ENCODE measurements at places on chromosomes 13 and 19. TPM values are rescaled to one million over a fixed set of nuclear protein-coding genes. Genes with fewer than 3 reads are reported as not detected.

GRCh38 chr13:47859165-47859564 lies 141.9 kb downstream of the SUCLA2 start:
- H3K4me1 ChIP-seq = no peaks in the 10 kb centered on the region
- no peak overlapping the region for H3K4me3 ChIP-seq
- DNase-seq = no peak
- no peaks in the 10 kb centered on the region for H3K36me3 ChIP-seq
- no peak overlapping the region for H3K27ac ChIP-seq

The CGB5 gene
- total RNA-seq = not detected

The SLC25A30 gene
- 5.7 TPM for total RNA-seq

GRCh38 chr19:2286402-2287140 lies 4.6 kb upstream of the PEAK3 start:
- no peak overlapping the region for H3K27ac ChIP-seq
- no peaks in the 10 kb centered on the region for H3K36me3 ChIP-seq
- DNase-seq = no peak
- H3K4me1 ChIP-seq = peaks cover 5% of the 10 kb centered on the region
- H3K4me3 ChIP-seq = no peak overlapping the region
- peaks cover 62% of the 10 kb centered on the region for H3K27me3 ChIP-seq

DNA sequence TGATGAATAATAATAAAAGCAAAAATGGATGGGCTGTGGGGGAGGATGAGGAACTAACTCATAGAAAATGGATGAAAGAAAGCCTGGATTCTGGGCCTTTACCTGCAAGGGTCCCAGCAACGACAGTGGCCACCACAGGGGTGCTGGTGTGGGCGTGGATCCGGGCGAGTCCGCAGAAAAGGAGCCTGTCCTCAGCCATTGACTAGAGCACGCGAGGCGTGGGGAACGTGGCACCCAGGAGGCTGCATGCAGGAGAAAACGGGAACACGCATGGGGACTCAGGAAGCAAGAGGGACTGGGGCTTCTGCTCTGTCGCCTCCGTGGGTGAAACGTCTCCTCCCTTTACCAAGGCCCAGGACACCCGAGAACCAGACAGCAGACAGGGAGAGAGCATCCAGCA lies 25.8 kb upstream of the DPRX start:
- H3K36me3 ChIP-seq = no peaks in the 10 kb centered on the region
- H3K27ac ChIP-seq = peak overlapping the region; percentile 59
- DNase-seq = no peak
- H3K27me3 ChIP-seq = no peaks in the 10 kb centered on the region
- H3K4me3 ChIP-seq = no peak overlapping the region
- peaks cover 1% of the 10 kb centered on the region for H3K4me1 ChIP-seq

The IZUMO4 gene
- 15.9 TPM for total RNA-seq

DNA sequence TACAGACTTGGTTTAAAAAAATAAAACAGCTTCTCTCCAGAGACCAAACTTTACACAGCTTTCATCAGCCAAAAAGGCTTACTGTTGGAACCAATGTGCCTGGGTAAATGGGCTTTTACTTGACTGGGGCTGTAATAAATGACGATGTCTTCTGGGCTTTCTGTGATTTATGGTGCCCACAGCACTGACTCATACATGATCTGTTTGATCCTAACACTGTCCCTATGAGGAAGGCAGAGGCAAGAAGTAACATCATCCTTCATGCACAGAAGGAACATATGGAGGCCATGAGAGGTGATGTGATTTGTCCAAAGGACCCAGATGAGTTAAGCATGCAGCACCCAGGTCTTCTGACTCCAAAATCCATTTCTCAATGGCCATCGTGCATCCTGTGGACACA lies 77.4 kb downstream of the DOCK9 start:
- no peaks in the 10 kb centered on the region for H3K27me3 ChIP-seq
- DNase-seq = no peak
- peaks cover 8% of the 10 kb centered on the region for H3K36me3 ChIP-seq
- H3K4me1 ChIP-seq = no peaks in the 10 kb centered on the region
- H3K4me3 ChIP-seq = no peak overlapping the region

DNA sequence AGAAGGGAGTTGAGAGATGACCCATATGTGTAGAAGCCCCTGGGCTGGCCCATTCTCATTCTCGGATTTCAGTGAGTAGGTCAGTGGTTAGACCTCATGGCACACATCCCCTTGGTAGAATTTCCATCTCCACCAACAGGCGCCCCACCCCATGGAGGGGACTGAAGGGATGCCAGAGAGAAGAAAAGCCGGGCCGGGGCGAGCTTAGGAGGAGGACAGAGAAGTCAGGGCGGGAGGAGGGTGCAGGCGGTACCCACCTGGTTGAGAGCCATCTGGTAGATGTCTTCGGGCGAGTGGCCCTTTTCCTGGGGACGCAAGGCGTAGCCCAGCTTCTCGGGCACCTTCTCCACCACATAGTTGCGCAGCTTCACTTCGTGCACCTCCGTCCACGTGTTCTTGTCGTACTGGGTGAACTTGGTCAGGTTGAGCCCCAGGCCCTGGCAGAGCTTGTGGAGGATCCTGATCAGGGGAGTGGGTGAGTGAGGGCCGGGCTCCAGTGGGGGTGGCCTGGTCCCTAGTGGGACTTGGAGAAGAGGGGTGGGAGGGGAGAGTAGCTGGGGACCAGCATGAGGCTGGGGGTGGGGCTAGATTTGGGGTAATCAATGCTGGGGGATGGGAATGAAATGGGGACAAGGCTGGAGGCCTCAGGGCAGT lies 2.5 kb downstream of the IL4I1 start:
- no peaks in the 10 kb centered on the region for H3K36me3 ChIP-seq
- H3K4me3 ChIP-seq = no peak overlapping the region
- peaks cover 1% of the 10 kb centered on the region for H3K4me1 ChIP-seq
- no peak overlapping the region for H3K27ac ChIP-seq
- no peak for DNase-seq
- peaks cover 48% of the 10 kb centered on the region for H3K27me3 ChIP-seq

- H3K36me3 ChIP-seq = no peaks in the 10 kb centered on the region
- peak overlapping the region; percentile 97 for H3K4me3 ChIP-seq
- peaks cover 31% of the 10 kb centered on the region for H3K4me1 ChIP-seq
- DNase-seq = peak; percentile 77
Observed at GRCh38 chr13:39037410-39037879, 444 bp downstream of the PROSER1 start.

The TLE2 gene
- total RNA-seq = 160 TPM

GRCh38 chr13:102907886-102908515 lies 62.2 kb downstream of the ERCC5 start:
- no peaks in the 10 kb centered on the region for H3K4me1 ChIP-seq
- no peaks in the 10 kb centered on the region for H3K36me3 ChIP-seq
- H3K27ac ChIP-seq = no peak overlapping the region
- no peak overlapping the region for H3K4me3 ChIP-seq

The NUP62 gene
- 85.9 TPM for total RNA-seq

The ZNF235 gene
- total RNA-seq = 15.0 TPM

DNA sequence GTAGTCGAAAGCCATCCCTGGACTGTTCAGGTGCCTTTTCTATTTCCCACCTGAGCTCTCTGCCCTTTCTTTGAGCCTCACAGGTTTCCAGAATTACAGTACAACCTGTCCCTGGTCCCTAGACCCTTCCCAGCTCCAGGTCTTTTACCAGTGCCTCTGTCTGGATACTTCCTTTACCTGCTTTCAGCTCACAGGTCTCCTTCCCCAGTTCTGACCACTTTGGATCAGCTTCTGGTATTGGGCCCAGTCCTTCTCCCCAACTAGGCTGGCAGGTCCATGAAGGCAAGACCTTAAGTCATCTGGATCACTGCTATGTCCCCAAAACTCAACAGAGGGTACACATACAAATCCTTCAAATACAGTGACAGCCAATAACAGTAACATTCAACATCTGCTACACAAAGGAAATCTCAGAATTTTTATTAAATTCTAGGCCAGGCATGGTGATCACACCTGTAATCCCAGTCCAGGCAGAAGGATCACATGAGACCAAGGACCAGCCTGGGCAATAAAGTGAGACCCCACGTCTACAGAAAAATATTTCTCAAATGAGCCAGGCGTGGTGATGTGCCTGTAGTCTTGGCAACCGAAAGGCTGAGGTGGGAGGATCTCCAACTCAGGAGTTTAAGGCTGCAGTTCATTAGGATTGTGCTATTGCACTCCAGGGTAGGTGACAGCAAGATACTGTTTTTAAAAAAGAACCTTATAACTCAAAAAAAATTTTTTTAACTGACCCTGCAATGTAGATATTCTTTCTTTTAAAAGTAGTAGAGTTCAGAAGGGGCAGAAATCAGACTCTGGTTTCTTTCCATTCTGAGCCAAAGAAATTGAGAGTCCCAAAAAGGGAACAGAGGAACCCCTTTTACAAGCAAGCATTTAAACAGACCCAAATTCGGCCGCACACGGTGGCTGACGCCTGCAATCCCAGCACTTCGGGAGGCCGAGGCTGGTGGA lies 1.3 kb downstream of the RPS16 start:
- H3K27ac ChIP-seq = peak overlapping the region; percentile 98
- peaks cover 12% of the 10 kb centered on the region for H3K36me3 ChIP-seq
- peaks cover 17% of the 10 kb centered on the region for H3K4me1 ChIP-seq
- no peaks in the 10 kb centered on the region for H3K27me3 ChIP-seq
- H3K4me3 ChIP-seq = peak overlapping the region; percentile 92

DNA sequence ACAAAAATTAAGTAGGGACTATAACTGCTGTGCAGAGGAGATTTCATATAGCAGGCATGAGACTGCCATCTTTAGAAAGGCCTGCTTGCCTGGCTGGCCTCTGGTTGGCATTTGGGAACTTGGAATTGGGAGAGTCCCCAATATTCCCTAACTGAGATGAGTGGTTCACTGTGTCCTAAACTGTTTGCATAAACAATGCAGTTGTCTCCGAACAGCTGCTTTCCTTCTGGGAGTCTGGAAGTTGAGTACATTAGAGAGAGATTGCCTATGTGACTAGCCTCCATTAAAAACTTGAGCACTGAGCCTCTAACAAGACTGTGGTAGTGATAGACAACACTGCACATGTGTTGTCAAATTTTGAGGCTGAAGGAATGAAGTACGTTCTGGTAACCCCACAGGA lies 47.4 kb downstream of the STOML3 start:
- no peaks in the 10 kb centered on the region for H3K27me3 ChIP-seq
- H3K4me1 ChIP-seq = peaks cover 8% of the 10 kb centered on the region
- H3K4me3 ChIP-seq = no peak overlapping the region
- no peak overlapping the region for H3K27ac ChIP-seq
- H3K36me3 ChIP-seq = no peaks in the 10 kb centered on the region

- no peak overlapping the region for H3K27ac ChIP-seq
- H3K36me3 ChIP-seq = no peaks in the 10 kb centered on the region
- no peak overlapping the region for H3K4me3 ChIP-seq
- no peak for DNase-seq
Observed at GRCh38 chr13:67063036-67063435, 167.1 kb downstream of the PCDH9 start.

The KCNN4 gene
- 0.31 TPM for total RNA-seq

GRCh38 chr19:44341794-44342193 lies 14.7 kb downstream of the ZNF112 start:
- peaks cover 65% of the 10 kb centered on the region for H3K36me3 ChIP-seq
- H3K27ac ChIP-seq = no peak overlapping the region
- DNase-seq = no peak

DNA sequence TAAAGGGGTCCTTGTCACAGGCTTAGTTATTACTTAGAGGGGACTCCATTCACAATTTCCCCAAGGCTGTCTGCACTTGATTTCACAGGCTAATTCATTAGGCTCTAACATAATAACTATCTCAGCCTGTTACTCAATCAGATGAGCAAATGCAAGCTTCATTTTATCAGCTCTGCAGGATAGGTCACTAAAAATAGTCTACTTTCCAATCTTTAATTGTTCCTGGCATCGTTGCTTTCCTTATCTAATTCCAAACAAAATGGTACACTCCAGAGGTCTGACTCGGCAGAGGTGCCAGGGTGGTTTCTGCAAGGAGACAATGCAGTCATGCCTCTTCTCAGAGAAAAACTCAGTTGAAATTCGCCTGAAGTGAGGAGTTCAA lies 69.7 kb upstream of the SLC15A1 start:
- H3K4me1 ChIP-seq = peaks cover 13% of the 10 kb centered on the region
- H3K27ac ChIP-seq = peak overlapping the region; percentile 45
- H3K4me3 ChIP-seq = no peak overlapping the region

The PRODH2 gene
- 5.3 TPM for total RNA-seq

The ZIK1 gene
- total RNA-seq = 12.9 TPM

The PDX1 gene
- 303 TPM for total RNA-seq

The RDH8 gene
- total RNA-seq = not detected

GRCh38 chr19:32265995-32266394 lies 79.4 kb upstream of the ZNF507 start:
- peaks cover 40% of the 10 kb centered on the region for H3K27me3 ChIP-seq
- no peak overlapping the region for H3K4me3 ChIP-seq
- no peak for DNase-seq
- no peaks in the 10 kb centered on the region for H3K36me3 ChIP-seq

Data from progenitor cell of endocrine pancreas (in vitro differentiated cells).